ENCODE measurements at places on chromosomes 6 and 20. TPM values are rescaled to one million over a fixed set of nuclear protein-coding genes. Genes with fewer than 3 reads are reported as not detected.
A peak's percentile ranks its signal among the peaks of the same experiment; 100 is the strongest.

Gene MOG
- total RNA-seq = 5.3 TPM

GRCh38 chr6:88490908-88491264, 324.7 kb upstream of the CNR1 start:
- DNase-seq = no peak

GRCh38 chr6:158765499-158766068, 53.6 kb downstream of the EZR start:
- DNase-seq = no peak

- no peak for DNase-seq
Measured at GRCh38 chr6:110938171-110938570, 20.3 kb upstream of the GTF3C6 start.

GRCh38 chr20:14561741-14562221, 224.4 kb upstream of the FLRT3 start:
- no peak for DNase-seq

GRCh38 chr6:41170547-41171160, 7.7 kb upstream of the TREM2 start:
- no peak for DNase-seq

DNA sequence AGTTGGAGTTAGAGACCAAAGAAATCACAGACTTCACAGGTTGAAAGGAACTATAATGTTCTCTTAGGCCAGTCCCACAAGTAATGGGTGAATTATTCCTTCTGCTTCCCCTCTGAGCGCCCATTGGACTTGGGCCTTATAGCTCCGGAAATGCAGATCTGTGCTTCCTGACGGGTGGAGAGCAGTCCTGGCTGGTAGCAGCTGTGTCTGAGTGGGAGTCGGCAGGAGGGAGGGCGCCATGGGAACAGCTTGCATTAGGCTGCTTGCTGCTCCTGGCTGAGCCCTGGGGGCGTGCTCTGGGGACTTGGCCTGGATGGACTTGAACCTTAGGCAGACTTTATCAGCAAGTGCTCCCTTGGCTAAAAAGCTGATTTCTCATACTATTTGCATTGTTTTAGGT, 18.4 kb upstream of the NUP153 start:
- peak; percentile 52 for DNase-seq

DNA sequence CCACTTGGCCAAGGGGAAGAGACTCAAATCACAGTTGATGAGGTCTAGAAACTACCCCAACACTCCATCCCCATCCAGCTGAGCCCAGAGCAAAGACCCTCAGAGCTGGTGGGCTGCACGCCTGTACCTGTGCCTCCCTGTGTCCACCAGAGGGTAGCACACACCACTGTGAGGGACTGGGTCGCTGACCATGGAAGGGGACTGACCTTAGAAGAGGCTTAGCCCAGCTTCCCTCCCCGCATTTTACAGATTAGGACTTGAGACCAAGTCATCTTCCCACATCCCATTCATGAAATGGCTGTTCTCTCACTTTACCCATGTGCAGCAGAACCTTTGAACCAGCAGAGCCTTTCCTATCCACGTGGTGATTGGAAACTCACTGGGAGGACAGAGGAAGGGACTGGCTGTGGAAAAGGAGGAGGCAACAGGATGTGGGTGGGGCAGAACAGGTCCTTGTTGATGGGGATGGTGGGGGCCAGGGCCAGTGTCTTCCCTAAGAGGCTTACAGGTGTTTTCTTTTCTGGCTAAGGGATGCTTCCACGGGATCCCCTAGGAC, 44.3 kb downstream of the CPXM1 start:
- DNase-seq = no peak

DNA sequence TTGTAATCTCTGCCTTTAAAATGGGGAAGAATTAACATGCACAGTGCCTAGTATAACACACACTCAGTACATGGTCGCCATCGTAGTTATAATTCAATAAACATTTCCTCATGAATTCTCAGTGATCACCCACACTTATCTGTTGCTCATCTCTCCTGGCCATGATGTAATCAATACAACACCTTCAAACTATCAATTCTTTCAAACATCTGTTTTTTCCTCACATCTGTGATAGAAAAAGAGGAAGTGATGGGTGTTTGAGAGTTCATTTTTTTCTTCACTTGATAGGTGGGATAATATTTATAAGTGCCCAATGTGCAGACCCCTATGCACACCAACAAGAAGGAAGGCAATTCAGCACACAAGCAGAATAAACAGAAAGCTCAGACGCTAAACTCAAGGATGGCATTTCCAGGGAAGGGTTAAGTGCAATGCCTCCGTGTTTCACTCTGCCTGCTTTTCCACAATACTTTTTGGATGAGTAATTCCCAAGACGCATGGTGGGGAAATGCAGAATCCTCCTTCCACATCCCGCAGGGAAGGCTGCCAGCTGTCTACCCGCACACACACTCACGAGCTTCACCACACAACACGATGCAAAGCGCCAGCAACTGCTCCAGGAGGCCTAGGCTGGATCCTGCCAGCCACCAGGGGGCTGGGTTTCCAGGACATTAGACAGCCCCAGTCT, 100.3 kb downstream of the GMPR start:
- DNase-seq = peak; percentile 51

- no peak for DNase-seq
Measured at GRCh38 chr20:62476056-62476838, 452 bp upstream of the GATA5 start.

- no peak for DNase-seq
Measured at GRCh38 chr6:18961566-18961965, 574.4 kb downstream of the RNF144B start.

Measured in heart right ventricle (tissue), 16 donors.